ENCODE measurements at places on chromosomes 1 and 21. TPM values are rescaled to one million over a fixed set of nuclear protein-coding genes. Genes with fewer than 3 reads are reported as not detected.

Gene WNT3A
- not detected for total RNA-seq

Gene IVL
- total RNA-seq = not detected

Gene ADORA3
- total RNA-seq = not detected

Gene OR2L13
- not detected for total RNA-seq

Gene ETV3L
- total RNA-seq = not detected

Gene MX2
- 7.0 TPM for total RNA-seq

Gene KRTAP21-2
- not detected for total RNA-seq

Gene ZBTB8B
- under 0.01 TPM for total RNA-seq

Gene TCP10L
- not detected for total RNA-seq

Gene EPHB2
- total RNA-seq = 0.97 TPM

Gene MRPS21
- total RNA-seq = 46.4 TPM

Gene OR2T2
- total RNA-seq = not detected

Gene SLC44A5
- not detected for total RNA-seq

Gene TAS1R2
- not detected for total RNA-seq

Gene RUNX3
- not detected for total RNA-seq

Gene CHIA
- not detected for total RNA-seq

Gene NASP
- total RNA-seq = 37.4 TPM

Gene DMBX1
- total RNA-seq = not detected

Gene FCMR
- 1.8 TPM for total RNA-seq

Gene ST6GALNAC3
- 0.16 TPM for total RNA-seq

Gene SPRR3
- total RNA-seq = not detected

Gene FAM20B
- 23.1 TPM for total RNA-seq

Gene DCDC2B
- not detected for total RNA-seq

Gene SHISA4
- 33.9 TPM for total RNA-seq

Gene PPIAL4G
- total RNA-seq = not detected

Gene TTC24
- not detected for total RNA-seq

Gene PADI2
- total RNA-seq = not detected

Gene MINDY1
- 10.7 TPM for total RNA-seq

Gene EEIG2
- 14.9 TPM for total RNA-seq

Gene ANKRD65
- total RNA-seq = 2.2 TPM

Gene WNT2B
- total RNA-seq = 0.18 TPM

Gene CHI3L1
- total RNA-seq = 23.8 TPM

Gene LORICRIN
- total RNA-seq = not detected

Gene C1QB
- not detected for total RNA-seq

Gene GPR161
- total RNA-seq = 10.5 TPM

Gene FCER1A
- not detected for total RNA-seq

Gene RALGPS2
- total RNA-seq = 29.1 TPM

Gene SPRR2D
- not detected for total RNA-seq

Gene CYP4A22
- total RNA-seq = not detected

Gene SFN
- total RNA-seq = not detected

Gene TNFAIP8L2
- not detected for total RNA-seq

Gene GBP4
- 0.81 TPM for total RNA-seq

Gene PPP1R15B
- 28.7 TPM for total RNA-seq

Gene OR2AK2
- not detected for total RNA-seq

Gene SPRR1A
- total RNA-seq = not detected

Gene TIAM1
- 3.9 TPM for total RNA-seq

Gene RHD
- total RNA-seq = not detected

Gene CFAP74
- total RNA-seq = not detected

Gene HSF2BP
- total RNA-seq = 2.0 TPM

Gene LMX1A
- total RNA-seq = not detected

Gene SPRR2F
- total RNA-seq = not detected

Gene CATSPERE
- total RNA-seq = 0.36 TPM

Gene SORT1
- 2.3 TPM for total RNA-seq

Gene PATJ
- 2.8 TPM for total RNA-seq

Gene SPATA45
- total RNA-seq = not detected

Gene FCRL5
- total RNA-seq = not detected

Gene CFHR5
- not detected for total RNA-seq

Gene OR6K3
- total RNA-seq = not detected

Gene OLIG2
- not detected for total RNA-seq

All from cardiac atrium fibroblast (primary cell).